Activated T-cell treated with anti-CD3 and anti-CD28 coated beads for 4 hours (primary cell): ENCODE measurements at places on chromosomes 6 and 20.
A peak's percentile ranks its signal among the peaks of the same experiment; 100 is the strongest.

GRCh38 chr20:43968341-43969000 is 53.8 kb downstream of the TOX2 start:
- no peak for DNase-seq

DNA sequence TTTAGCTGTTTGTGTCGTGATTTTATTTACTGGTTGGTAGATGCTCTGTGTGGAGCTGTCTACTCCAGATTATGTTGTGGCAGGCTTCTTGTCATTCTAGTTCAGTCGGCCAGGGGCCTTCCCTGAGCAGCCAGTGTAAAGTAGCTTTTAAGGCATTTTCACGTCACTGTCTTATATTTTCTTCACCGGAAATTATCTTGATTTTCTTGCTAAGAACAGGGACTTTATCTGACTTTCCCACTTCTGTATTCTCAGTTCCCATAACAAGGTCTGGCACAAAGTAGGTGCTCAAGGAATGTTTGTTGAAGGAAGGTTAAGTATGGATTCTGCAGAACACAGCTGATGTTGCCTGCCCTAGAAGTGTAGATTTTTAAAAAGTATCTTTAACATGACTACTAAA is 868 bp downstream of the LTV1 start:
- no peak for DNase-seq

DNA sequence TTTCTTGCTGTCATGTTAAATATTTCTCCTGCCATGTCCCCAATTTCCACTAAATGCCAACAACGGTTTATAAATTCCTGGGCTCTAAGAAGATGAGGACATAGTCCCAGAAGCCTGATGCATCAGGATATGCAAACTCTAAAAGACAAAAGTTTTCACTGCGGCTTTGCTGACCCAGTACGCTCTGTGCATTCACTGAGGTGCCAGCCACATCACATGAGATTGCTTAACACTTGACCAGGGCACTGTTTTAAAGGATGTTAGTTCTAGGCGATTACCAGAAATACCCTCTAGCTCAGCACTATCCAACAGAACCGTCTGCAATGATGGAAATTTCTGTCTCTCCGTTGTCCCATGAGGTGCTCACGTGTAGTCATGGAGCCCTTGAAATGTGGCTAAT is 19.9 kb upstream of the ADTRP start:
- no peak for DNase-seq

DNA sequence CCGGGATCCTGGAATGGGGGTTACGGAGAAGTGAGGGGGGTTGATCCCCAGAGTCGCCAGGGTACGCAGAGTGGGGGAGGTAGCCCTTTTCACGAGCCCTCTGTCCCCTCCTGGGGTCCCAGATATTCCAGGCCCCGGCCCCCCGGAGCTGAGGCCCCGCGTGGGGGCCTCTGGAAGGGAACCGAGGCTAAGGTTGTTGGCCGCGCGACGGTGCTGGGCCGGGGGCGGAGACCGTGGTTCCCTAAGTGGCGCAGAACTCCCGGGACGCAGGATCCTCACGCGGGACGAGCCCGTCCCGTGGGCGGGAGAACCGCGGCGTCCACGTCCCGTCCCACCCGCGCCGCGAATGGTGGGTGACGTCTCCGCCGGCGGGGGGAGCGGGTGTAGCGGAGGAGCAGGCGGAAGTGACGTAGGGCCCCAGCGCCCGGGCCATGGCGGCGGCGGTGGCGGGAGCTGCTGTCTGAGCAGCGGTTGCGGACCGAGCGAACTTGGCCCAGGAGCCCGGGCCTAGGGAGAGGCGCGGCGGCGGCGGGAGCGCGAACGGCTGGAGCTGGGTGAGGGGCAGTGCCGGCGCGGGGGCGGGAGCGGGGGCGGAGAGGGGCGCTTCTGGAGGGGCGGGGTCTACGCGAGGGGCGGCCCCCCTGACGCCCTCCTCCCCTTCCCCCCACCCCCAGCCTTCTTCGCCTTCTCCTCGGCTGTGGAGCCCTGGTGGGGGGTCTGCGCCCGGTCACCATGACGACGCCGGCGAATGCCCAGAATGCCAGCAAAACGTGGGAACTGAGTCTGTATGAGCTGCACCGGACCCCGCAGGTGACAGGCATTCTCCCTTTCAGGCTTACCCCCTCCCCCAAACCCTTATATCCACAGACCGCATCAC is at the start of gene RING1:
Gene RING1, plus strand, starts transcription at position 410 of the 877 bp plus-strand sequence. Its CDS starts 323 bp downstream, at position 733.
- DNase-seq, result peak; percentile 84

- no peak for DNase-seq
These were observed 303 bp downstream of the MBOAT1 start for GRCh38 chr6:20211941-20212391.

- no peak for DNase-seq
These were observed 21.8 kb upstream of the UFL1 start for GRCh38 chr6:96499781-96500180.

GRCh38 chr6:24313251-24314141 is 44.4 kb downstream of the DCDC2 start:
- DNase-seq, result no peak

GRCh38 chr20:59170406-59171349 is 7.1 kb downstream of the ZNF831 start:
- no peak for DNase-seq

DNA sequence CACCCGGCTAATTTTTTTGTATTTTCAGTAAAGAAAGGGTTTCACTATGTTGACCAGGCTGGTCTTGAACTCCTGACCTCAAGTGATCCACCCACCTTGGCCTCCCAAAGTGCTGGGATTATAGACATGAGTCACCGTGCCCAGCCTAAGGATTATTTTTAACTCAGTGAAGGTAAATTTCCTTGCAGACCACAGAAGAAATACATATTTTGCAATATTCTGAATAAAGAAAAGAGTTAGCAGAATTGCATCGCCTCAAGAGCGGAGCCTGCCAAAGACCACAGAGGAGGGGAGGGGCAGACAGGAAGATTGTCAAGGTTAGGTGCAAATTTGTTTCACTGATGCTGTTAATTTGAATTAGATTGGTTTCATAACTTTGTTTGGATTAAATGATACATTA is 47.4 kb downstream of the SOD2 start:
- DNase-seq, result no peak

- DNase-seq, result no peak
These were observed 67.7 kb downstream of the AK9 start for GRCh38 chr6:109623288-109623687.

- no peak for DNase-seq
These were observed 167.4 kb downstream of the ADGRG6 start for GRCh38 chr6:142469220-142469619.

DNA sequence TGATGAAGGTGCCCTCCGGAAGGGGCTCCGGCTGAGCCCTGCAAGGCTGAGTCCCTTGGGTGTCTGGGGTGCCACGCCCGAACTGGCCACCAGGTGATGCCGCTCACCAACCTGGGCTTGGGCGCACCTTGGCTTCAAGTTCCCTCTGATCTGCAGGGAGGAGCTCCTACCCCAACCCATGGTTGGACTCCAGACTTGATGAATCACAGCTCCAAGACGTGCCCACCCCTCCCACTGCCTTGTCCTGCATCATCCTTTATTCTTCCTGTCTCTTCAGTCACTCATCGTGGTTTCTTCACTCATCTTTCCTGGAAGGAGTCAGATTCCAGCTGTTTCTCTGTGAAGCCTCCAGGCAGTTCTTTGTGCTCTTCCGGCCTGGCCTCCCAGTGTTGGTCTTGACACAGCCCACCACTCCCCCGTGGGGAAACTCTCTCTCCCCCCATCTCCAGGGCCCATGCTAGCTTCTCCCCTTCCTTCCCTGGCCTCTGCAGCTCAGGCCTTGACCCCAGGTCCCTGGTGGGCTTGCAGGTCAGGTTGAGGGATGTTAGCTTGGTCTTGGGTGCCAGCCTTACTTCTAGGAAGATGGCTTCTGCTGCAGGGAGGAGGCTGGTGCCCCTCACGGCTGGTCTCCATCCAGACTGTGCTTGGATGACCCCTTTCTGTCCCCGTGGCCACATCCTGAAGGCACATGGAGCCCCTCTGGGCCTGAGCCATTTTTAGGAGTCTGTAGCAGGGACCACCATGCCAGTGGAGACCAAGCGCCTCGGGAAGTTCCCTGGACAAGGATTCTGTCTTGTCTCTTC is 2.6 kb upstream of the ZBP1 start:
- peak; percentile 55 for DNase-seq

DNA sequence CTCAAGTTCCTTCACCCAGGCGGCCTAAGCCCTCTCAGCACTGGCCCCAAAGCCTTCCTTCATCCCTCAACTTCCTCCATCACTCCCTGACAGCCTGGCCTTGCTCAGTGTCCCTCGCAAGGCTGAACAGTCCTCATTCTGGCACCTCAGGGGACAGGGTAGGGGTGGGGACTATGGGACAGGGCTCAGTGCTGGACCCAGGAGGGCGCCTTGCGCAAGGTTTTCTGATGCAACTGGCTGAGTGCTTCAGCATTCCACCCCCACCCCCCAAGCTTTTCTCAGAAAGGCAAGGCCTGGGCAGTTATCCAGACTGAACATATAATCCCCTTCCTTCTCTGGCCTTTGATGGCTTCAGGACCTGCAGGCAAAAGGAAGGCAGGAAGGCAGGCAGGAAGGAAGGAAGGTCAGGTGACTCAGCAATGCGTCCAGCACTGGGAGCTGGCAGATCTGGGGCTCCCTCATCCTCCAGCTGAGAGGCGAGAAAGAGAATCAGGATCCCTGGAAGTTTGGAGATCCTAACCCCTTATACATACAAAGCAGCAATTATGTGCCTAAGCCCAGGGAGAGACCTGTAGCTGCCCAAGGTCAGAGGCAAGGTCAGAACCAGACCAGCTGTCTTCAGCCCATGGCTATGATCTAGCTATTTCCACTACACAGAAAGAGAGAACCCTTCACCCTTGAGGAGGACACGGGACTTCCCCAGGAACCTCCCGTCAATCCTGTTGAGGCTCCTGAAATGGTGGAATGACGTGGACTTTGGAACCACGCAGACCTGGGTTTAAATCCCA is 8.6 kb upstream of the TRIB3 start:
- no peak for DNase-seq

DNA sequence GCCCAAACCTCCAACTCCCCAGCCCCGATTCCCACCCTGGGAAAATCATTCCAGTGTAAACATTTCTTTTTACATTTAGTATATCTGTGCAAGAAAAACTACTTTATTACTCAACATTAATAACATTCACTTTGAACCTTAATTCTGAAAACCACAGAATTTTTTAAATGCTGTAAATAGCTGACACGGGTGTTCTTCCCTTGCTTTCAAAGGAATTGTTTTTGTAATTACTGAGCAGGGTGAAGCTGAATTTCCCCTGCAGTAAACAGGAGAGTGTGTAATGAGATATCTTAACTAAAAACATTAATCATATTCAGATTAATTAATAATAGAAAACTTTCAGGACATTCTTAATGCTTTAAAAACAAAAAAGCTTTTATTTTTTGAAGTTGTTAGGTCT is 99.3 kb upstream of the CITED2 start:
- DNase-seq, result no peak

- no peak for DNase-seq
These were observed 29.9 kb downstream of the RAB44 start for GRCh38 chr6:36727505-36728021.

DNA sequence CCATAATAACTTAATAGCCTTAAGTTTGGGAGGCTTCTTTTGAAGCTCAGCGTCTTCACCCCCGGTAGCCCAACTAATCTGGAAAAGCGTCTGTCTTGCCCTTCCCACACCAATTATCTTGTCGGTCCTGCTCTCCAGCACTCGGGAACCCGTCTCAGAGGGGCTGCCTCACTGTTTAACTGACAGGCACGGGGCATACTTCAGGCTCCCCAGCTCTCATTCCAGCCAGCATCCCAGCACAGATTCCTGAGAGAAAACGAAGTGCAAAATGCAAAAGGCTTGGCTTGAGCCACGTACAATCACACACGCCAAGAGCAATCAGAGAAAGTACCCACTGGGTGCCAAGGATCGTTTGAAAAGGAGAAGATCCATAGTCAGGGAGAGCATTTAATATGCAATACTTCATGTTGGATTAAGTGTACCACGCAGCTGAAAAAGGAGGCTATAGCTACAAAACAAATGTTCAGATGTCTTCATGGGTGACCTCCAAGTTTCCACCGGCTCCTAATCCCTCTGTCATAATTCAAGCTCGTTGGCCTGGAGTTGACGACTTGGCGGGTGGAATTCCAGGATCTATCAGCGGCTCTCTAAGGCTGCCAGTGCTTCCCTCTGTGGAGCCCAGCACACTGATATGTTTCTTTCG is 53.7 kb upstream of the STX16 start:
- no peak for DNase-seq

DNA sequence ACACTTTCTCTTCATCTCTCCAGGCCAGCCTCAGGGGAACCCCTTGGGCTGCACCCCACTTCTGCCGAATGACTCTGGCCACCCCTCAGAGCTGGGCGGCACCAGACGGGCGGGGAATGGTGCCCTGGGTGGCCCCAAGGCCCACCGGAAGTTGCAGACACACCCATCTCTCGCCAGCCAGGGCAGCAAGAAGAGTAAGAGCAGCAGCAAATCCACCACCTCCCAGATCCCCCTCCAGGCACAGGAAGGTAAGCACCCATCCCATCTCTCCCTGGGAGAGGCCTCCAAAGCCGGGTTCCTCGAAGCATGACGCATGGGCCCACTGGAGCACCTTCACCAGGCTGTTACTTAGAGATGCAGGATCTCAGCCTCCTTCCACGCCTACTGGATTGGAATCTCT is 11.3 kb downstream of the MDFI start:
- DNase-seq, result no peak

DNA sequence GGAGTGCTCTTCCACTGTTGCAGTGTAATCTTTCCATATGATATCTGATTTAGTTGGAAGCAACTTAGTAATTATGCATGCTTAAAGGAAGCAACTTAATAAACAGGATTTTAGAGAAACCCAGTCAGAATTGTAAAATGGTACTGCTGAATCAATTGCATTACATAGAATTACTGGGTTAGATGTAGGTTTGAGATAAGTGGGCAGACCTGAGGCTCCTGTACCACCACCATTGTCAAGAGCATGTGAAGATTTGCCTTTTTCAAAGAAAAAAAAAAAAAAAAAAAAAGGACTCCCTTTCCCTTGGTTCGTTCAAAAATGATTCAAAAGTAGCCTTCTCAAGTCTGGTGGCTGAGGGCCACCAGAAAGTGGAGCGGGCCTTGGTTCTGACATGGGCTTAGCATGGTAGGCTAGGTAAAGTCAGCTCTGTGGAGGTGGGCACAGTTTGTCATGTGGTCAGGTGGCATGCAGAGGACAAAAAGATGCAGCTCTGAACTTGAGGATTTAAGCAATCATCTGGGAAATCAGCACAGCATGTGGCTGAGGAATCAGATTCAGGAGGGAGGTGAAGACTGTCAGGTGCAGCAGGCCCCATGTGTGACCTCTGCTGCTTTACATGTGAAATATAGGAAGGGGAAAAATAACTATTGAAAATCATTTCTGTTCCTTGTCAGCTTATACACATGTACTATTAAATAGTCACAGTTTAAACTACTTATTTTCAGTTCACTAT is 32.4 kb downstream of the ARID1B start:
- DNase-seq, result no peak

- no peak for DNase-seq
These were observed 23.8 kb downstream of the HLA-DOB start for GRCh38 chr6:32792901-32793435.
